Chondrocyte (in vitro differentiated cells): ENCODE measurements at places on chromosomes 4 and X. TPM values are rescaled to one million over a fixed set of nuclear protein-coding genes. Genes with fewer than 3 reads are reported as not detected.

GRCh38 chr4:83568062-83568461 is 32.2 kb downstream of the GPAT3 start:
- no peak for DNase-seq

DNA sequence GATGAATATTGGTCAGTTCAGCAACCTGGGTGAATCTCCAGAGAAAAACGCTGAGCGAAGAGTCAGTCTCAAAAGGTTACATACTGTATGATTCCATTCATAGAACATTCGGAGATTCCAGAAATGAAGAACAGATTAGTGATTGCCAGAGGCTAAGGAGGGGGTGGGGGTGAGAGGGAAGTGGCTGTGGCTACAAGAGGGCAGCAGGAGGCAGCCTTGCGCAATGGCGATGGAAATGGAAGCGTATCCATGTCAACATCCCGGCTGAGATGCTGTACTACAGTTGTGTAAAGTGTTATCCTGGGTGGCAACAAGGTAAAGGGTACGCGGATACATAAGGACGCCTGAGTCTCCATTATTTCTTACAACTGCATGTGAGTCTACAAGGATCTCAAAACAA is 18.0 kb downstream of the LYAR start:
- no peak for DNase-seq

GRCh38 chr4:76238701-76239100 is 12.8 kb upstream of the FAM47E start:
- DNase-seq = no peak

- no peak for DNase-seq
Observed at GRCh38 chr4:38037612-38038011, 77.4 kb downstream of the PTTG2 start.

The IL15 gene
- total RNA-seq = 0.90 to 4.2 TPM (median 1.3 TPM) in 3 replicates

The PABPC1L2A gene
- total RNA-seq = not detected in 3 replicates

DNA sequence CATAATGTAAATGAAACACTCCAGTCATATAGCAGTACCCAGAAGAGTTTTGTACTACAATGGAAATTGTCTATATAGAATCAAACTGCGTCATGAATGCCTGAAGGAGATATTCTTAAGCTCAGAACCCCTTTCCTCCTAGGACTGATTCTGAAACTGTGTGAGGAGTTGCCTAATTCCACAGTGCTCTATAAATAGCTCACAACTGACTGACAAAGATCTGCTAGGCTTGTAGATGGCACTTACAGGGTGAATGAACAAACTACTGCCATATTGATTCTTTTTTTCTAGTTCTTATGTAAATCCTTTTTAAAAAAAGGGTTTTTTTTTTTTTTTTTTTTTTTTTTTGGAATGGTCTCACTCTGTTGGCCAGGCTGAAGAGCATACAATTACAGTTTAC is 30.1 kb upstream of the UGT2B17 start:
- DNase-seq = no peak

DNA sequence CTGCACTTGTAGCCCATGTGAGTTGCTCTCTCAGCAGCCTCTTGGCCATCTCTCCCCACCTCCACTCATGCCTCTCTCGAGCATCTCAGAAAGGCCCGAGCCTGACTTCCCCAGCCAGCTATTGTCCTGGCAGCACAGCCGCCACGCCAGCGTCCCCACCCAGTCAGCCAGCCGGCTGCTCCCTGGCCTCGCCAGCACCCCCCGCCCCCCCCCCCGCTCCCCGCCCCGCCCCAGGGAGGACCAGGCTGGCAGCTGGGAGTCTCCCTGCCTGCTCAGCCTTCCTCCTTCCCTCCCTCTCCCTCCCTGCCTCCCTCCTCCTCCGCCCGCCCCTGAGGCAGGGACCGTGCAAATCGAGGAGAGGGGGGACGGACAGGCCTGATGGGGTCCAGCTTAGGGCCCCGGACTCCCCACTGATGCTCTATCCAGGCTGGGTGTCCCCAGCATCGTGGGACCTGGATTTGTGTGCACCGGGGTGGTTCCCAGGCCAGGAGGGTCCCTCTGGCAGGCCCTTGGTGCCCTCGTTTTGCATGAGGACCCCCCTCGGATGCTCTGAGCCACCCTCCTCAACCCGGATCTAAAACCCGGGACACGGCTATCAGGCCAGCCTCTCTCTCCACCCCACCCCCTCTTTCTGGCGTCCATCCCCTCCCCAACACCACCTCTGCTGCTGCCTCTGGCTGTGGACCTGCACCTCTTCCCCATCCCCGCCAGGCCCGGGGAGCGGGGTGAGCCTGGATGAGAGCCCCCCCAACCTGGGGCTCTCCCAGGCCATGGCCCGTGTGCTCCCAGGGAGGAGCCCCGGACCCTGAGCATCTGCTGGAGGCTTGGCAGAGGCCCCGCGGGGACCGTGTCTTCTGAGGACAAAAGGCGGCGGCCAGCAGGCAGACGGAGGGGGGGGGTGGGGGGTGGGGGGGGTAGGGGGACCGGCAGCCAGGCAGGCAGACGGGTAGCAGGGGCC is at the start of gene GPR173:
GPR173 (plus strand) TSS at position 621 of the 958 bp plus-strand sequence. CDS start 27,833 bp downstream, outside the sequence.
- DNase-seq = no peak

GRCh38 chr4:83490876-83491450 is 6.1 kb upstream of the ABRAXAS1 start:
- no peak for DNase-seq

DNA sequence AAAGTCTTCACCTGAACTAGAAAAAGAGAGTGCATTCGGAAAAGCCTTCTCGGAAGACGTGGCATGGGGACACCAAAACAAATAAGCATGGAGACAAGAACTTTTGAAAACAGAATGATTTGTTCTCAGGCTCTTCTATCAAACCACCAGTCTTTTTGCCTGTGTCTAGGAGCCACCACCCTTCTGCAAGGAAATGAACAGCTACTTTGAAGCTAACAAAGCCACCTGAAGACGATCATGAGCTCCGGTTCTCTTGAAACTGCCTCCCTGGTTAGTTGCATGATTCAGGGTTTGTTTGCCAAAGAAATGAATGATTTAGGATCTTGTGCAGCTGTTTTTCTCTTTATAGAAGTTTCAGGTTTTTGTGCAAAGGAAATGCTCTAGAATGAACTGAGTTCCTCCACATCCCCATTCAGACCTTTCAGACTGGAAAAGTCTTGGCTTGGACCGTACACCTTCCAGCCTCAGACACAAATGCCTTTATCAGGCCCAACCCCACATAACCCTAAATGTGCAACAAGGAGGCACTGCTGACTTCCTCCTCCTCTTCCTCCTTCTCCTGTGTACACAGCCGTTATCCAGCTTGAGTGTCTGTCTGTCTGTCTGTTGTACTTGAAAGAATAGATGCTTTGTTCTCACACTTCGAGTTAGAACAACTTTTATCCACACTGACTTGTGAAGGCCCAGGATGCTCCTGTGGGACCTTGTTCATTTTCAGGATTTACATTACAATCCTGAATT is 334.8 kb upstream of the KLF3 start:
- DNase-seq = no peak

The SPANXA2 gene
- not detected in 3 replicates for total RNA-seq

The MAB21L2 gene
- total RNA-seq = 4.2 to 48.3 TPM (median 4.6 TPM) in 3 replicates

DNA sequence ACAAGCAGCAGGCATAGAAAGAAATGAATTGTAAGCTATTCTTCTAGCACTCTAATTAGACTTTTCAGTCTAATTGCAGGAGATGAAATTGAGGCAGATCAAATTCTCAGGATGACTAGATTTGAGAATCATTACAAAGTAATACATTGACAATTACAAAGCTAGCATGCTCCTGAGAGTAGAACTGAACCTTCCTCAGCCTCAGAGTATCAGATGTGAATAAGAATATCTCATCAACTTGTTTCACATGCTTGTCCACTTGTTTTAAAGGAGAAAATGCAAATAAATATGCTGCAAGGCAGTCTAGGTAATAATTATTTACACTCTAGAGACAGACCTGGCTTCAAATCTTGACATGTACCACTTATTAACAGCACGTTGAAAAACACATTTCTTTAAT is 491.0 kb upstream of the MAGEB2 start:
- DNase-seq = no peak

GRCh38 chr4:87856816-87857215 is 24.0 kb downstream of the MEPE start:
- DNase-seq = no peak

DNA sequence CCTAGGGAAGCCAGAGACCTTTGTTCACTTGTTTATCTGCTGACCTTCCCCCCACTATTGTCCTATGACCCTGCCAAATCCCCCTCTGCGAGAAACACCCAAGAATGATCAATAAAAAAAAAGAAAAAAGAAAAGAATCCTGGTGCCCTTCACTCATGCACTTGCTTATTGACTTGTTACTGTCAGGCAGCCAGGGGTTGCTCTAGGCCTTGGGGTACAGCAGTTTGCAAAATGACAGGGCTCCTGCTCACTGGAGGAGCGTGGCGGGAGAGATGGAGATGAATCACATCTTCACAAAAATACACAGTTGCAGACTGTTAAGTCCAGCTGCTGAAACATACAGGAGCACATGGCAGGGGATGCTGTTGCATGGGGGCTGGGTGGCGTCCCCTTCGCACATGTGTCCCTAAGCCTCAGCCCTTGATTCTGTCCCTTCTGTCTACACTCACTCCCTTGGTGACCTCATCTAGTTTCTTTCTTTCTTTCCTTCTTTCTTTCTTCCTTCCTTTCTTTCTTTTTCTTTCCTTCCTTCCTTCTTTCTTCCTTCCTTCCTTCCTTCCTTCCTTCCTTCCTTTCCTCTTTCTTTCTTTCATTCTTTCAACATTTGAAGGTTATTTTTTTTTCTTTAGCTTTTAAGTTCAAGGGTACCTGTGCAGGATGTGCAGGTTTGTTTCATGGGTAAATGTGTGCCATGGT is 16.9 kb upstream of the TMEM271 start:
- no peak for DNase-seq

- no peak for DNase-seq
Observed at GRCh38 chr4:87058356-87059073, 123.7 kb downstream of the AFF1 start.

The NMU gene
- total RNA-seq = 0.80 to 1.5 TPM in 2 of 3 replicates, not detected in the other

GRCh38 chrX:130264573-130264972 is 4.1 kb downstream of the ZNF280C start:
- no peak for DNase-seq

GRCh38 chr4:36260731-36261130 is 16.4 kb upstream of the ARAP2 start:
- DNase-seq = no peak

GRCh38 chr4:166675411-166675810 is 558.9 kb downstream of the SPOCK3 start:
- DNase-seq = no peak

The PPM1K gene
- 16.0 to 18.8 TPM (median 17.0 TPM) in 3 replicates for total RNA-seq
